ENCODE measurements at places on chromosomes 12 and 14.

DNA sequence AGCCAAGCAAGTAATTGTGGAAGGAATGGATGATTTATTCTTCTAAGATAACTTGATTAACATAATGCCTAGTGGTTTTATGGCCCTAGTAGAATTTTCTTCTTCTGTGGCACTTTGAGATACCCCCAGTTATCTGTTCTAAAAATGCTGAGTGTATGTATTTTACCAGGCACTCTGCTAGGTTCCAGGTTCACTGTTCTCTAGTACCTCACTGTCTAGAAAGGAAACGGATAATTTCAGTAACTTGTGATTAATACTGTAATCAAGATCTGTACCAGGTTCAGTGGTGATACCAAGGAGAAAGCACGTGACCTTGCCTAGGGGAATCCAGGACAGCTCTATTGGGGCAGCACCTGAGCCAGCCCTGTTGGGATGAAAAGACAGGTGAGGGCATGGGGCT, 8.0 kb downstream of the ANO6 start:
- no peak for DNase-seq

DNA sequence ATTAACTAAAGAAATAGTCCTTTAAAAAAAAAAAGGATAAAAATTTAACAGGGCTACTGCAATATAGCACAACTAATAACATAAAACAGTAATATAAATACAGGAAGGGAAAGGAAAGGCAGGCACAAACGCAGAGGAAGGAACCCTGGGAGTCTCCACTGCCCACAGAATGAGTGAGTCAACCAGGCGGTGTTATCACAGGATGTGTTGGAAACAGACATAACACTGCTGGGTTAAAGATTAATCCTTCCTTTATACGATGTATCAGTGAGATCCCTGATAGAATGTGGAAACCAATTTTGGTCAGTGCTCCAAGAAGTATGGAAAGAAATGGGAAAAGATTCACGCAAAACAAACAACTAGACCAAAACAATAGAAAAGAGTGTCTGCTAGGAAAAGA, 47.9 kb downstream of the FGD6 start:
- peak; percentile 15 for DNase-seq

DNA sequence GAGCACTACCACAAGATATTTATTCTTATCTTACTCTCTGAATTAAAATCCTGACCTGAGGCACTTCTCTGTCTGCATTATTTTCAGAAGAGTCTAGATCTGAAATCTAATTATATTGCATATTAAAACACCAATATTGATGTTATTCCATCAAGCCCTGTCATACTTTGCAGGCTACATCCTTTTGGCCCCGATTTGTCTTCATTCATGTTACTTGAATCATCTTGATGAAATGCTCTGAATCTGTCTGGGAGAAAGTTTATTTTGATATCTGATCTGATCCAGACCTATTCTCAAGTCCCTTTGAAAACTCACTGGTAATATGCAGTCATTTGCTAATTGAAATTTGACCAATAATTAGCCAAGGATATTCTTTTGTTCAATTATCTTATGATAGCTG, 79.9 kb downstream of the BBS10 start:
- no peak for DNase-seq

DNA sequence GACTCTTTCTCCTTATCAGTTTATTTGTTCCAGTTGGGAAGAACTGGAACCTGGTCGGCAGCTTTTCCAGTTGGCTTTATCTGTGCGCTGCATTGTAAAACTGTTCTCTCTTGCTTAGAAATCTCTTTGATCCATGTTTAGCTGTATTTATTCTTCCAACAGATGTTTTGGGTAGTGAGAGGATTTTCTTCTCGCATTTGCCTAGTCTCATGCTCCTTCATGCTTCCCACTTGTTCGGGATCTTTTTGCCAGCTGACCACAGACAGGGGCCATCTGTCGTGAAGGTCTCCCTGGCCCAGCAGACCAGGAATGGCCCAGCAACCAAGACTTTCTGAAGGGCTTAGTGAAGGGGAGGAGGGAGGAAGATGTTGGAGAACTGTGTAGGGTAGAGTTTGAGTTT, 21.6 kb downstream of the NTF3 start:
- no peak for DNase-seq

GRCh38 chr12:126431767-126432166, 1366.5 kb downstream of the AACS start:
- DNase-seq, result no peak

DNA sequence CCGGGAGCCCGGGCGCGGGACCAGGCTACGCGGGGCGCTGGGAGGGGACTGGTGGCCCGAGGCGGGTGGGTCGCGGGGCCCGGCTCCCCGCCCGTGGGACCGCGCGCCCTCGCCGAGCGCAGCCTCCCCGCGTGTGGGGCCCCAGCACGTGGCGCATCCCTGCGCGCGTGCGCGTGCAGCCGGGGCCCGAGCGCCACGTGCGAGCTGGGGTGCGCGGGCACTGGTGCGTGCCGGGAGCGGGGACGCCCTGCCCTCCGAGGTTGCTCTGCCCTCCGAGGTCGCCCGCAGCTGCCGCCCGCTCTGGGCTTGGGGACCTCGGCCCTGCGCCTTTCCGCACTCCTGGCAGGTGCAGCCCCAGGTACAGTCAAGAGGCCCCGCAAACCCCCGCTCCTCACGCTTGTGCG, 365 bp upstream of the CCDC88C start:
- peak; percentile 49 for DNase-seq

- no peak for DNase-seq
Measured at GRCh38 chr12:105457026-105457425, 126.5 kb downstream of the C12orf75 start.

- DNase-seq, result no peak
Measured at GRCh38 chr12:130086797-130087196, 75.5 kb upstream of the FZD10 start.

All from MV-4-11 (cell line).